ENCODE measurements at places on chromosomes 13 and 19.

DNA sequence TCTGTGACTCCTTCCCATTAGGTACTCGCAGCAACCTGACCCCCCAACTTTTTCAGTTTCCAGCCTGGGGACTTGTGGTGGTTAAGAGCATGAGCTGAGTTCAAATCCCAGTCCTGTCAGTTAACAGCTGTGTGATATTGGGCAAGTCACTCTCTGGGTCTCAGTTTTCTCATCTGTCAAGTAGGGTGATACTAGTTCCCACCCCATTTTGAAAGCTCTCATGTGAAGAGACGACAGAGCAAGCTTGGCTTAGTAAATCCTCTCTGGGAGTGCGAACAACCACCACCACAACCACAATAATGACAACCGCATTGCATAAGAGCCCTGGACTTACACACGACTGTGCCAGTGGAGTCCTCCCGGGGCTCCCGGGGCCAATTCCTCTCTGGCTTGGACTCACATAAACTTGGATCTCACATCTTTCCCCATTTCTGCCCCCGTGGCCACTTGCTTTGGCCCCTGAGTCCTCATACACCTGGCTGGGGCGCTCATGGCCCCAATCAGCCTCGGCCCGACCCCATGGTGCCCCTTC, 454 bp downstream of the BLVRB start:
- peak; percentile 66 for DNase-seq

DNA sequence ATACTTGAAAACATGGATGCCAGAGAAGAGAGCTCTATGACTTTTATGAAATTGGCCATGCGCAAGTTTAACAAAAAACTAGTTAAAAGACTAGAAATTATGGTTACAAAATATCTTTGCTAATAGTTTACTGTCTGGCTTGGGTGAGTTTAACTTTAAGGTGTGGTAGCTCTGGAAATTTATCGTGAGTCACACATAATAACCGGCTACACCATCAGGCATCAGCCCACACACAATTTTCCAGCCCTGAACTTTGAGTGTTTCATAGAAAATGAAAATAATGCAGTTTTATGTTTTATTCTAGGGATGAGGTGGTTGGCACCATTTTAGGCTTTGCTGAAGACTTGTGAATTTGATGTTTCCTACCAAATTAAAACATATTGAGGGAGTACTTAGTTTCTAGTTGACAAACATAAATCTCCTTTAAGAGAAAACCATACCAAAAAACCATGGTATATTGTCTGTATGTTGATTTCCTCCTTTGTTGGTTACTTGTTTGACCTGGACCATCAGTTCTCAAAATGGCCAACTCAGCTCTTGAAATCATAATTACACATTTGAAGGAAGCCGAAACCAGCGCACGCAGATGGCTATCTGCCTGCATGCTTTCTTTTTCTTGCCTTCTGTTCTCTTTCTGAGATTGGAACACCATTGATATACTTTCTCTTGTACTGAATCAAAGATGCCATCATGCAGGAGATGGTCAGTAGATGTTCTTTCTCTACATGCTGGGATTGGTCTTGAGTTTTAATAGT, 125.1 kb downstream of the AKAP11 start:
- no peak for DNase-seq

DNA sequence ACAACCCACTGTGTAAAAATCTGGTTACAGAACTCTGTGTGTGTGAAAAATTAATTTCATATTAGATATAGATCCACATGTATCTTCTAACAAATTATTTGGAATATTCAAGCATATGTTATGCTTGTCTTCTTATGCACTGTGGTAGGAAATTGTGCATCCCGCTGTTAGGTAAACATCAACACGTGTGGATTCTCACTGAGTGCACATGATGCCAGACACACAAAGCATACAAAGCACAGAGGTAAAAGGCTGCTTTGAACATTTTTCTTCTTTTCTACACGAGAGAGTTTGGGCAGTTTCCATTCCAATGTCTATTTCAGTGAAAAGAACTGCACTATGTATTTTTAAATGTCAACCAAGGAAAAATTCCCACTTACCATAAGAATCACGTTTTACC, 354.9 kb downstream of the PCDH9 start:
- no peak for DNase-seq

- DNase-seq = no peak
Measured at GRCh38 chr19:5676105-5676771, 4.1 kb downstream of the MICOS13 start.

GRCh38 chr19:40383668-40384248, 6.2 kb downstream of the HIPK4 start:
- DNase-seq = no peak

- peak; percentile 35 for DNase-seq
Measured at GRCh38 chr13:30415430-30416030, 6.8 kb upstream of the UBE2L5 start.

GRCh38 chr19:48969276-48970138, 4.4 kb downstream of the FTL start:
- peak; percentile 39 for DNase-seq

GRCh38 chr13:44004878-44005277, 125.2 kb downstream of the LACC1 start:
- DNase-seq = peak; percentile 63

DNA sequence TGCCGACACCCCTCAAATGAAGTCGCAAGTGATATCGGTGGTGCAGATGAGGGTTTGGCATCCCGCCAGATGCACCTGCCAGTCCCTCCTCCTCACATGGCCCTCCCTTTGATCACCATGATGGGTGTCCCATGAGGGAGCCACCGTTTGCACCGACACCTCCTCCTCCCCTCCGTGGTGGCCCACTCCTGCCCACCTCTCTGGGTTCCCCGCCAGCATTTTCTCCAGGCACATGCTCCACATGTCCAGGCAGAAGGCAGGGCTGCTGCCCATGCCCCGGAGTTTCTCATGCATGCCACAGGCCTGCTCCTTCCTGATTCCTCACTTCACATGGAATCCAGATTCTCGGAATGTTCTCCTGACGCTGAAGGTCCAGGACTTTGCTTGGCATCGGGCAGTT, 49.3 kb downstream of the COL4A2 start:
- no peak for DNase-seq

DNA sequence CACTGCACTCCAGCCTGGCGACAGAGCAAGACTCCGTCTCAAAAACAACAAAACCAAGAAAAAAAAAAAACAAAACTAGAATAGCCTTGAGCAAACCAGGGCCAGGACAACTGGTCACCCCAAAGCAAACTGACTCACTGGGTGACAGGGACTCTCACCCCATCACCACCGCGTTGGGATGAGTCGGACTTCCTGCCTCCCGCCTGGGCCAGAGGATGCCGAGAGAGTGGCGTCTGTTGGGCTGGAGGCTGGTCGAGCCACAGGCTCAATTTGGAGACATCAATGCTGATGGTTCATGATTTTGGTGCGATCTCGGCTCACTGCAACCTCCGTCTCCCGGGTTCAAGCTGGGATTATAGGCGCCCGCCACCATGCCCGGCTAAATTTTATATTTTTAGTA, 11.6 kb downstream of the TMPRSS9 start:
- peak; percentile 45 for DNase-seq

DNA sequence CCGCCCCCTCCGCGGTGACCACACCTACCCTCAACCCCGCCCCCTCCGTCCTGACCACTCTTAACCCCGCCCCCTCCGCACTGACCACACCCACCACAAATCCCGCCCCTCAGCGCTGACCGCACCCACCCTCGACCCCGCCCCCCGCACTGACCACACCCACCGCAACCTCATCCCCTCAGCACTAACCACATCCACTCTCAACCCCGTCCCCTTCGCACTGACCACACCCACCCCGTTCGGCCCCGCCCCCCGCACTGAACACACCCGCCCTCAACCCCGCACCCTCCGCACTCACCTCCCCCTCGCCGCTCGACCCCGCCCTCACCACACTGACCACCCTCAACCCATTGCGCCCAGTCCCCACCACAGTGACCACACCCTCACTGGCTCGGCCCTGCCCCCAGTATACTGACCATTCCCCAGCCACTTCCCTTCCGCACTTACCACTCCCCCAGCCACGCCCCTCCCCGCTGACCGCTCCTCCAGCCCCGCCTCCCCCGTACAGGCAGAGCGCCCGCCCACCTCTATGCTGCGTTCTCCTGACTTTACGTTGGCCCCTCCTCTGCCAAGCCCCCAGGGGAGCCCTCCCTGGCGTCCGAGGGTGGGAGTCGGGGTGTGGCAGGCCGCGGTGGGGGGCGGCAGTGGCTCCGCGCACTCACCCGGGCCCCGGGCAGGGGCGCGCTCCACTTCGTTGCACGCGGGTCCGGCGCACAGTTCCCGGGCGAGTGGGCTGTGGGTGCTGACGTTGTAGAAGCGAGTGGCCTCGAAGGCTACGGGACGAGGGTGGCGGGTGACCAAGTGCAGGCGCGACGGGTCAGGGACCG, 8.4 kb downstream of the F2RL3 start:
- DNase-seq = peak; percentile 83

GRCh38 chr13:62450759-62451158, 1035.1 kb upstream of the PCDH20 start:
- no peak for DNase-seq

DNA sequence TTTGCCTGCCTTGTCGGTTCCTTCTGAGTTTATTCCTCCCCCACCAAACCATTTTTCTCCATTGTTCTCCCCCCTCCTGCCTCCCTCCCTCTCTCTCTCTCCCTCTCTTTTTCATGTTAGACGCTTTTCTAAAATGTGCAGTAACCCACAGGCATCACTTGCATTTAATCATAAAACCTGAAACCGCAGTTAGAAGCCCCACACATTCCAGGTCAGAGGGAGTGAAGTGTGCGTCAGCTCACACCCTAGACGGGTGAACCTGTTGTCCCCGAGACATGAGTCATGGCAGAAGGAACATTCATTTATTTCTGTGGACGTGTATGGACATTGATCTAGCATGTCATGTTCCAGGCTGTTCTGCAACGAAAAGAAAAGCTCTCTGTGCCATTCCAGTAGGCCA, 19.9 kb downstream of the ONECUT3 start:
- DNase-seq = peak; percentile 24

- DNase-seq = no peak
Measured at GRCh38 chr13:26710166-26710565, 50.4 kb downstream of the GPR12 start.

GRCh38 chr13:93771782-93772181, 545.2 kb downstream of the GPC6 start:
- DNase-seq = peak; percentile 52

DNA sequence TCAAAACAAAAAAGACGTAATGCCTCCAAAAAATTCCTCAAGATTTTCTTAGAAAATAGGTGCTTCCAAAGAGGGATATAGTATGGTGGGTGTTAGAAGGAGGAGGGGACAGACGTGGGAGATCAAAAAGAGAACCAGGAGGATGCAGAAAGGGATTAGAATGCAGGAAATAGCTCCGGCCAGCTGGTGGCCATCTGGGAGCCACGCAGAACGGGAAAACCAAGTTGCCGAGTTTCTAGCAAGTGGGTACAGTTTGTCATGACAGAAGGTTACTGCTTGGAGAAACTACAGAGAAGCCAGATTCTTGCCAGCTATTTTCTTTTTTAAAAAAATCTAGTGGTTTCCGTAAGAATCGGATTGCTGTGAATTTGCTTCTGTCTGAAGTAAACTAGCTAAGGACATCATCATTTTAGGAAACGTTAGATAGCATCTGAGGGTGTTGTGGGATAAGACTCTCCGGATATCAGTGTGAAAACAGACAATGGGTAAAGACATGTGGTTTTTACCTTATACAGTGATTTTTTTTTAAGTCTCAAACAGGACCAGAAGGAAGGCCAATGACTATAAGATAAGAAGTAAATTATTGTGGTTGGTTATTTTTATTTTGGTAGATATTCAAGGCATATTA, 104.9 kb downstream of the HSPH1 start:
- DNase-seq = no peak

GRCh38 chr19:40831502-40832430, 18.5 kb downstream of the CYP2A6 start:
- DNase-seq = peak; percentile 97

- no peak for DNase-seq
Measured at GRCh38 chr19:11361037-11361770, 6.0 kb downstream of the PLPPR2 start.

GRCh38 chr19:39246951-39247669, 1.5 kb downstream of the IFNL4 start:
- peak; percentile 11 for DNase-seq
